ENCODE measurements at places on chromosomes 16 and 17.

DNA sequence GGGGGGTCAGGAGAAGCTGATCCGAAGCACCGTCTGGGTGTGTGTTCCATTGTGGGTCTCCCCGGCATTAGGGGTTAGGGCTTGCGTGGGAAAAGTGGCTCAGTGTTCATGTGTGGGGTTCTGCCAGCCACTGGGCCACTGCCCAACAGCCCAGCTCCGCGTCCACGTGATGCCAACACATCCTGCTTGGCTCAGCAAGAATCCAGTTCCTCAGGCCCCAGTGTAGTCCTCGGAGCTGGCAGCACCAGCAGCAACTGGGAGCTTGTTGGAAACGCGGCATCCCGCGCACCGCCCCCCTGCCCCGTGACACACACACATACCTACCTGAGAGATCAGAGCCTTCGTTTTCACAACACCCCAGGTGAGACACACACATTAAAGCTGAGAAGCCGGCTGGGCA is 18.9 kb downstream of the LGALS9 start:
- no peak for DNase-seq

GRCh38 chr16:75455677-75456076 is 8.8 kb downstream of the TMEM170A start:
- DNase-seq = no peak

DNA sequence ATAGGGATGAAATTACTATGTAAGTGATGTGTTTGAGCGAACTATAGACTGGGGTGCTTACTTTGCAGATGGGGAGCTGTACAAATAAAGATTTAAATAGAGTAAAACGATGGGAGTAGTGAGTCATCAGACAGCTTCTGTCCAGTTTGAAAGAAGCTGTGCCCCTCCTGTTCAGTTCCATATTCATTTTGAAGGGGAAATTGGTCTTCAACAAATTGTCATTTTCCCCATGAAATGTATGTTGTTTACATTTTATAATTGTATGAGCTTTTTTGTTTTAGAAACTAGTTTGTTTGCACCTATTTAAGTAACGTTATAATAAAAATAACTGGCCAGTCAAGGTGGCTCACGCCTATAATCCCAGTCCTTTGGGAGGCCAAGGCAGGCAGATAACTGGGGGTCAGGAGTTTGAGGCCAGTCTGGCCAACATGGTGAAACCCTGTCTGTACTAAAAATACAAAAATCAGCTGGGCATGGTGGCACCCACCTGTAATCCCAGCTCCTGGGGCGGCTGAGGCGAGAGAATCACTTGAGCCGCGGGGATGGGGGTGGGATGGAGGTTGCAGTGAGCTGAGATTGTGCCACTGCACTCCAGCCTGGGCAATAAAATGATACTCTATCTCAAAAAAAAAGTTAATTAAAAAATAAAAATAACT is 20.2 kb downstream of the SEC14L1 start:
- DNase-seq = peak; percentile 59

- DNase-seq = no peak
These were observed 143.3 kb downstream of the PITPNC1 start for GRCh38 chr17:67520252-67520906.

DNA sequence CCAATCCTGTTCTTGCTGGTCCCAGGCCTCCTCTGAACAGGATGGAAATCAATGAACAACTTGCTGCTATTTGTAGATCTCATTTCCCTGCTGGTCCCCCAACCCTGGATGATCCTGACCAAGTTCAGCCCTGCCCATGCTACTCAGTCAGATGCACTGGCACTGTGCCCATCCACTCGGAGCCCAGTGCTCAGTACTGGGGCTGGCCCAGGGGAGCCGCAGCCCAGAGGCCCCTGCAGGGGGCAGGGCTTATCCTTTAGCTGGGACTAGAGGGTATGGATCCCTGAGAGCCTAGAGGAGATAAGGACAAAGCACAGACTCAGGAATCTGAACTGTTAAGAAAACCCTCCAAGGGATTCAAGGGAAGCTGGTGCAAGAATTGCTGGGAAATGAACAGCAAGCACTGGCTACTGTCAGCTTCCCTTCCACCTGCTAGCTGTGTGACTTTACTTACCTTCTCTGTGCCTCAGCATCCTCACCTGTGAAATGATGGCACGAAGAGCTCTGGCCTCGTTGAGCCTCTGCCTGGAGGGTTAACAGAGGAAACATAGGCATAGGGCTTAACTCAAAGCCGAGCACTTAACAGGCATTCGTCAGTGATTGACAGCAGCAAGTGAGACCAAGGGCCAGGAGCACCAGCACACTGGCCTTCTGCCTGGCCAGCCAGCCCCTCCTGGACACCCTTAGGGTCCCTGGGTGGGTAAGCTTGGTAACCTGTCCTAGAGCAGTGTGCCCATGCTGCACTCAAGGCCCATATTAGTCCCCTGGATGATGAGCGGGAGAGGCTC is 29.8 kb upstream of the C1QL1 start:
- DNase-seq = no peak

- no peak for DNase-seq
These were observed 5.6 kb downstream of the GCGR start for GRCh38 chr17:81809556-81809998.

DNA sequence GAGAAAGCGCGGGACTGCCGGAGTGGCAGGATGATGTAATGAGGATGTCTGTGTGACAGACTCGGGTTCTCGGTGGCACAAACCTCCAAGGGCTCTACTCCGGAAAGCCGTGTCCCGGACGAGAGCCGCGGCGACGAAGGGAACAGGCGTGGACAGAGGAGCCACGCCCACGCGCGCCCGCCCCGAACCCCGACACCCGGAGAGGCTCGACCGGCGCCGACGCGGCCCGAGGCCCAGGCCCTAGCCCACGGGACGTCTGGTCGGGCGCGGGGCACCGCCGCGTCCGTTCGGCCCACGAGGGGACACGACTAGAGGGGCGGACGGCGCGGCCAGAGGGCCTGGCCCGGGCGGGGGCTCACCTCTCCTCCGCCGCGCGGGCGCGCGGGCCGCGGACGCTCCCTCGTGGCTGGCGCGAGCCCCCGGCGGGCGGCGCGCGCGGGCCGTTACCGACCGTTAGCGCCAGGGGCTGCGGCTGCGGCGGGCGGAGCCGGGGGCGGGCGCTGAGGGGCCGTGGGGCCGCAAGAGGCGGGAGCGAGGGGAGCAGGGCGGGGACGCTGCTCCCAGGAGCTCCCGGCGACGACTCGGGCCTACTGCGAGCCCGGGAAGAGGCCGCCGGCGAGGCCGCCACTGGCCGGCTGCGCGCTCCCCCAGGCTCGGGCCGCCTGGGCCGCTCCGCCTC is 2.1 kb upstream of the IRX5 start:
- DNase-seq = peak; percentile 40

DNA sequence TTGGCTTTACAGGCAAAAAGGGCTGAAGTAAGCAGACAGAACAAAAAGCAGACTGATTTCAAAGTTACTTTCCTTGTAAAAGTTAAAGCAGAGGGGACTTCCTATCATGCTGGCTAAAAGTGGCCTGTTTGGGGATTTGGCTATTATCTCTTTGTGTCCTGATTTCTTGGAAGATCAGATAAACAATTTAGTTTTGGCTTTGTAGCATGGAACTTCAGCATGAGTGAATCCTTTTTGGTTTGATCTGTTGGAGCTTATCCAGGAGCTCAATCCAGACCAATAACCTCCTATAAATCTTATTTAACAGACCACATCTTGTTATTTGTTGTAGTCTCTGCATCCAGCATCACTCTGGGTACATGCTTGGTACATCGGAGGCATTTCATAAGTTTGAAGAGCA is 8.9 kb upstream of the RNF112 start:
- no peak for DNase-seq

DNA sequence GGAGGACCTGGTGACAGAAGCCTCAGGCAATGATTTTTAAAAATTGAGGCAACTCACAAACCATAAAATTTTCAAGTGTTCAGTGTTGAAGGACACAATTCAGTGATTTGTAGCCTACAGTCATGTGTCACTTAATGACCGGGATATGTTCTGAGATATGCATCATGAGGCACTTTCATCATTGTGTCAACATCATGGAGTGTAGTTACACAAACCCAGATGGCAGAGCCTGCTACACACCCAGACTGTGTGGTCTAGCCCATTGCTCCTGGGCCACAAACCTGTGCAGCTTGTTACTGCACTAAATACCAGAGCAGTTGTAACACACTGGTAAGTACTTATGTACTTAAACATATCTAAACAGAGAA is 1.6 kb downstream of the PRSS41 start:
- DNase-seq = no peak

DNA sequence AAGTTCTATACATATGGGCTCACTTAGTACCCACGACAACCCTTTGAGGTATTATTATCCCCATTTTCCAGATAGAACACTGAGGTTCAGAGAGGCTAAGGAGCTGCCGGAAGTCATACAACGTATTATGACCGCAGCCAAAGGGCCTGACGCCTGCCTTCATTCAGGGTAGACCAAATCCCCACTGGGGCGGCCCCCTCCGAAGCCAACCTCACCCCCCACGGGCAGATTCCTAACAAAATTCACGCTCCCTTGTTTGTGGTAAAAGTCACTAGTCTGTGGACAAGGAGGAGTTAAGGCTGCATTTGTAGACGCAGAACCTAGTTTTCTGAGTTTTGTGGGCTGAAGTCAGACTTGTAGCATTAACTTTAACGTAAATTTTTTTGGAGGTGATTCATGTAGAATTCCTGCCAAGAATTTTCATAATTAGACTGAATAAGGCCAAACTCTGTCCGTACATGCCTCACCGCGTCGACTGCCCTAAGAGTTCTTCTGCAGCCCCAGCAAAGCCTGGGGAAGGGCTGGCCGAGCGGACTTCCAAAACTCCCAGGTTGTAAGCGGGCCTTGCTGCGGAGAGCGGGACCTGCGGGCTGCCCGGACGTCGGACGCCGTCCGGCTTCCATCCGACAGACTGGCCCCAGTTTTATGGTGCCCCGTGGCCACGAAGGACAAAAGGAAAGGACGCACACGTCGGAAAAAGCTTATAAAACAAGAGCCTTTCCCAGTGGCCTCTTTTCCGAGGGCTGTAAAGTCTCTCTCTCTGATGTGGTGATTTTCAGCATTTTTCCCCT is 75.7 kb downstream of the NXN start:
- DNase-seq = no peak

- DNase-seq = no peak
These were observed 17.7 kb downstream of the BCL7C start for GRCh38 chr16:30875871-30876801.

DNA sequence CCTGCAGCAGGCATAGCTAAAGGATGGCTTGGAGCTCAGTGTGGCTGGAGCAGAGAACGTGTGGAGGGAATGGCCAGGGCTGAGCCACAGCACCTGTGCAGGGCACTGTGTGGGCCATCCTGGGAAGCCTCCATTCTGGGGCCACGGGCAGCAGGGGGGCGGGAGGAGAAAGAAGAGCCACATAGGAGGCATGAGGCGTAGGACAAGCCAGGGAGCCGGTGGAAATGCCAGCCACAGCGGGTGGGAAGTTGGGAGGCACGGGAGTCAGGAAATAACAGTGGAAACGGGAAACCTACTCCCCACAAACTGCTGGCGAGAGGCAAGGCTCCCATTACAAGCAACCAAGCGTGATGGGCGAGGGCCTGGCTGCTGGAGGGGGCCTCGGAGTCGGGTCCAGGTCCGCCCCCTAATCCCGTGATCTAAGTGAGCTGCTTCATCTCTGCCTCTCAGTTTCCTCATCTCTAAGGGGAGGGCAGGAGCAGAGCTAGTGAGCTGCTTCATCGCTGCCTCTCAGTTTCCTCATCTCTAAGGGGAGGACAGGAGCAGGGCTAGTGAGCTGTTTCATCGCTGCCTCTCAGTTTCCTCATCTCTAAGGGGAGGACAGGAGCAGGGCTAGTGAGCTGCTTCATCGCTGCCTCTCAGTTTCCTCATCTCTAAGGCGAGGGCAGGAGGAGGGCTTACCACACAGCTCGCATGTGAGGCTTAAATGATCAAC is 104.9 kb downstream of the ADCY9 start:
- DNase-seq = no peak

DNA sequence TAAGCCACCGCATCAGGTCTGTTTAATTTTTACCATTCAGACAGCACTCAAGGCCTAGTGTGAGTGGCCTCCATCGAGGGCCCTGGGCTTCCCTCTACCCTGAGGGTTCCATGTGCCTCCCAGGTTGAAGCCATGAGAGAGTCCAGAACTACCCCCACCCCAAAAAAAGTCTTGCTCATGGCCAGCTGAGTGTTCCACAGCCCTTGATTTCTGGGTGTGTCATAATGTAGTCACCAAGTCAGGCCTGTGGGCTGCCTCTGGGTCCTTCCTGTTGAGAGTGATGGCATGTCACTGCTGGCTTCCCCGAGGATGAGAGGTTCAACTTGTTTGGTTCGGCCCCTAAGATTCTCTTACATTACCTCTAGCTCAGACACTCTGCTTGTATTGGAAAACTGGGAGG is 100.6 kb downstream of the PITPNC1 start:
- no peak for DNase-seq

DNA sequence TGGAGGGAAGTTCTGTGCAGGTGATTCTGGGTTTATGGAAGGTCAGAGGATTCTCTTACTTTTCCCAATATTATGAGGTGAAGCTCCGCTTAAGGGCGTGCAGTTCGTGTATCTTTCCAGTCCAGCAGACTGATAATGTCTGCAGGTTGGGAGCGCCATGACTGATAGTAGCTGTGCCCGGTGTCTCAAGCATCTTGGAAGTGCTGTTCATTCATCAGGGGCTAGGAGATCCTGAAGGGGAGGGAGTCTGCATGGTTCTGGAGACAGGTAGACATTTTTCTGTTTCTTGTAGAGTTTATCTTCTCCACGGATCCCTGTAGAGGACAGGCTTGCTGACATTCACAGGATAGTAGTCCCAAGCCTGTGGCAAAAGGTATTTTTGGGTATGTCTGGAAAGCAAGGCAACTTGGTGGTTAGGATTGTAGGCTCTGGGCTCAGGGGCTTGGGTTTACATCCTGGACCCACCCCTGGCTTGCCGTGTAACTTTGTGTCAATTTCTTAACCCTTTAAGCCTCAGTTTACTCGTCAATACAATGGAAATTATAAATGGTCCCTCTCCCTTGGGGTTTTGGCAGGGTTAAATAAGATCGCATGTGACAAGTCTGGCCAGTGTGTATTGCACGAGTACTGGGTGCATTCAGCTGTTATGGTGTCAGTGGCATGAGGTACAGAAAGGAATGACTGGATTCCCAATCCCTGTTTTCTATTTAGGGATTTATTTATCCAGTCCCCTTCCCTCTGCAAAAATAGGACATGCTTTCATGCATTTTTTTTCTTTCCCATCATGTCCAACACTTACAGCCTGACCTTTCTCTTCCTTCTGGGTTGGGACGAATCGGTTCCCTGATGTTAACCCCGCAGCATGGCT is 8.2 kb downstream of the HLF start:
- DNase-seq = no peak

DNA sequence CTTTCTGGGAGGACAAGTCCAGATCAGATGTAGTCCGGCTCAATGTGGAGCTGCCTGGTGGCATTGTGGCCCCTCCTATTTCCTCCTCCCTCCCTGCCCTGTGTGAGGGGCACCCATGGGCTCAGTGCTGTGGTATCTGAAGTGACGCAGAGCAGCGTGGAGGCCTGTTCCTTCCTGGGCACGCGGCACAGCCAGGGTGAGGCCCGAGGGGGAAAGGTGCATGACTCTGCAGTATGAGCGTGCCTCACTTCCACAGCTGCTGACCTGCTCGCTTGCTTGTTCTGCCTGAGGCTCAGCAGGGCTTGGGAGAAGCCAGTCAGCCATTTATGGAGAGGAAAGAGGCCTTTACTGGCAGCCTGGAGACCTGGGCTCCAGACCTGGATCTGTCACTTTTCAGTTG is 11.7 kb downstream of the TMEM238L start:
- DNase-seq = no peak

- no peak for DNase-seq
These were observed 150.8 kb downstream of the CYB561 start for GRCh38 chr17:63295288-63295687.

Data from NCI-H1092 (cell line).